Pancreas (tissue), 10 donors: ENCODE measurements at places on chromosomes 12 and 14. TPM values are rescaled to one million over a fixed set of nuclear protein-coding genes. Genes with fewer than 3 reads are reported as not detected.

SLC6A13 gene
- not detected for total RNA-seq

KRT82 gene
- total RNA-seq = not detected

CIDEB gene
- 11.3 TPM for total RNA-seq

KLRD1 gene
- 0.34 TPM for total RNA-seq
